ENCODE measurements at places on chromosomes 5 and 9.

- no peaks in the 10 kb centered on the region for H3K27me3 ChIP-seq
- no peak overlapping the region for H3K27ac ChIP-seq
- H3K4me3 ChIP-seq = no peak overlapping the region
- peak; percentile 32 for DNase-seq
Measured at GRCh38 chr9:69874301-69875060, 53.9 kb downstream of the CFAP95 start.

GRCh38 chr5:135599421-135600151 is 20.8 kb upstream of the CXCL14 start:
- no peaks in the 10 kb centered on the region for H3K36me3 ChIP-seq
- H3K27ac ChIP-seq = no peak overlapping the region

DNA sequence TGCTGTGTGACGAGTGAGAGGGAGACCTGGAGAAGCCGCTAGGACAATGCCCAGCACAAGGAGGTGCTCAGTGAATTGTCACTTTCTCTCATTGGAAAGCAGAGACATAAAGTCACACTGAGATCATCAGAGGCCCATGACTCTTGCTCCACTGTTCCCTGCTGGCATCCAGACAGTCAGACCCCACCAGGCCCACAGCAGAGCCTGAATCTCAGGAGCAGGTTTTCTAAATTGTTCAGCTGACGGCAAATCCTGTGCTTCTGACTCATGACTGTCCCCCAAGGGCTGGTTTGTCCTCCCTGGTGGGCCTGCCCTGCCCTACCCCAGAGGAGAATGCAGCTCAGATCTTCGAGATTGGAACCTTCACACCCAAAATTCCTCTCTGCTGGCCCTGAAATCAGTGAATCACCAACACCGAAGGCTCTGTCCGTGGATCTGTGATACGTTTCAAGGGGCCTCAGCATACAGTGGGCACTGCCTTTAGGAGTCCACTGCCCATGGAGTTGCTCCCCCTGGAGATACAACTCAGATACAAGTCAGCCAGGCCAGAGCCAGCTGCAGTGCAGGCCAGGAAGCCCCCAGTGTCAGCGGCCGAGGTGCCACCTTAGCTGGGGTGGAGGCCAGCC is 2.7 kb downstream of the PTGES start:
- no peaks in the 10 kb centered on the region for H3K36me3 ChIP-seq
- no peak for DNase-seq
- H3K27me3 ChIP-seq = no peaks in the 10 kb centered on the region
- no peak overlapping the region for H3K4me3 ChIP-seq
- H3K4me1 ChIP-seq = peaks cover 12% of the 10 kb centered on the region

DNA sequence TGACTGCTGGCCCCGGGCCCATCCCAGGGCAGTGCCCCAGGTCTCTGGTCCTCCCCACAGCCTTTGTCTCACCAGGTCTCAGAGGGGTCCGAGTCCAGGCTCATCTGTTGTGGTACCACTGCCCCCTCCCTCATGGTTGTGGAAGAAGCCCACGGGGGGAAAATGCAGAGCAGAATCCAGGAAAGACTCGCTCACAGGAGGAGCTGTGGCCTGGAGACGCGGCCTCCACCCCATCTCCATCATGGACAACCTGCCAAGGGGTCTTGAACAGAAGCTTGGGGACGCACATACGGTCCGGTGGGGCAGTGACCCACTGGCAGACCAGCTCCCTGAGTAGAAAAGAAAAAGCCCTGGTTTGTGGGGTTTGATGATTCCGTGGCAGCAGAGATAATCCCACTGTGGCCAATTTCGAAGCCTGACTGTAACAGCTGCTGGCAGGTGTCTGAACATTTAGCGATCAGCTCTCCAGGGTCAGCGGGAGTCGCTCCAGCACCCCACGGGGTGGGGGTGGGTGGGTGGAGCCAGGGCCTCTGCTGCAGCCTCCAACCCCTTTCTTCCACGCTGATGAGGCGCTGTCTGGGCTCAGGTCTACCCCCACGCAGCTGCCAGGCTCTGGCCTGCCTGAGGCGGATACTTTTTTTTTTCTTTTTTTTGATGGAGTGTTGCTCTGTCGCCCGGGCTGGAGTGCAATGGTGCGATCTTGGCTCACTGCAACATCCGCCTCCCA is 1.9 kb upstream of the GRIN1 start:
- H3K4me1 ChIP-seq = no peaks in the 10 kb centered on the region
- H3K4me3 ChIP-seq = no peak overlapping the region
- DNase-seq = no peak
- no peak overlapping the region for H3K27ac ChIP-seq

DNA sequence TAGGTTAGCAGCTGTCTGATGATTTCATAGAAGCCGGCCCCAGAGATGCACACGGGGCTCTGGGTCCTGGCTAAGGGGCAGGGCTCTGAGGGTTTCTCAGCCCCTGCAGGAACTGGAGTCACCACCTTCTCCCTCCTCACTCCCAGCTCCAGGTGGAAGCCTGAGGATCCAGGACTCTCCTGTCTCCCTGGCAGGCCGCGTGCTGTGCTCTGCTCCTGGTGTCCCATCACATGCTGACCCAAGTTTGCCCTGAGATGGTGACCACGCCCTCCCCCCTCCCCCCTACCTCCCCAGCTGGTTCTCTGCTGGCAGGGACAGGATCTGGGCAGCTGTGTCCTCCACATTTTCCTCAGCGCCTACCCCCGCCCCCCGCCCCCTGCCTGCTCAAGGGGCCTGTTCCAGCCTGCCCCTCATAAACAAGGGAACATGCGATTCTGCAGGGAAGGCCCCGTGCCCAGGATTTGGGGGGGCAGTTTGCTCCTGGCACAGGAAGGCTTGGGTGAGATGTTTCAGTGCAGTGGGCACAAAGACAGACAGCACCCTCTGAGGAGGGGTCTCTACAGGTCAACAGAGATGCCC is 87.4 kb downstream of the PSD2 start:
- peak; percentile 62 for DNase-seq
- H3K27me3 ChIP-seq = no peaks in the 10 kb centered on the region
- no peak overlapping the region for H3K27ac ChIP-seq
- no peaks in the 10 kb centered on the region for H3K36me3 ChIP-seq

- H3K4me1 ChIP-seq = no peaks in the 10 kb centered on the region
- no peaks in the 10 kb centered on the region for H3K27me3 ChIP-seq
- H3K4me3 ChIP-seq = no peak overlapping the region
- no peak overlapping the region for H3K27ac ChIP-seq
Measured at GRCh38 chr5:133108481-133108921, 56.7 kb downstream of the HSPA4 start.

DNA sequence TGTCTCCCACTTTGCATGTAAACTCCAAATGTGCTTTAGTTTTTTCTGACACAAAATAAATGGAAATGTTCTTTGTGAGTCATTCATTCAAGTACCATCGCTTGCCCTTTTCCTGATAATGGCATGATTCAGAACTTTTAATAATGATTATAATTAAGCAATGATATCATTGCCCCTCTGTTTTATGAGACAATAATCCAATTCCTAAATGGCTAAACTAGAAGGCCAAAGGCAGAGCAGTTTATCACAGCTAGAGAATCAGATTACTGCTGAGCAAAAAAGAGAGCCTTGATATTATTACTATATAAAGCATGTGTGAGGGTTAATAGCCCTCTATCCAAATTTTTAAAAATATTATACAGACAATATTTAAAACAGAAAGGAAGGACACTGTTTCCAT is 484.2 kb upstream of the PTPRD start:
- no peaks in the 10 kb centered on the region for H3K4me1 ChIP-seq
- no peak for DNase-seq
- H3K36me3 ChIP-seq = no peaks in the 10 kb centered on the region

- no peak within 1 kb of the TSS for H3K27ac ChIP-seq
- H3K4me3 ChIP-seq = peak within 1 kb of the TSS; percentile 1
- H3K27me3 ChIP-seq = no peaks in the 10 kb centered on the region
- H3K36me3 ChIP-seq = no peaks in the 10 kb centered on the region
- no peaks in the 10 kb centered on the region for H3K4me1 ChIP-seq
Measured at GRCh38 chr9:129752900-129753729, at the start of gene PTGES. PTGES (minus strand) TSS chr9:129753042; CDS start chr9:129753012, 30 bp downstream.

GRCh38 chr5:137144656-137145055 is 354.5 kb downstream of the SPOCK1 start:
- H3K36me3 ChIP-seq = no peaks in the 10 kb centered on the region
- H3K4me3 ChIP-seq = no peak overlapping the region
- DNase-seq = peak; percentile 61
- H3K27ac ChIP-seq = no peak overlapping the region

GRCh38 chr5:119318256-119318894 is 37.4 kb upstream of the TNFAIP8 start:
- no peak overlapping the region for H3K27ac ChIP-seq
- no peaks in the 10 kb centered on the region for H3K27me3 ChIP-seq
- H3K4me1 ChIP-seq = no peaks in the 10 kb centered on the region
- peak; percentile 62 for DNase-seq
- no peak overlapping the region for H3K4me3 ChIP-seq

GRCh38 chr5:16561660-16562059 is 55.1 kb downstream of the RETREG1 start:
- H3K27ac ChIP-seq = no peak overlapping the region
- H3K27me3 ChIP-seq = no peaks in the 10 kb centered on the region
- H3K4me3 ChIP-seq = no peak overlapping the region
- H3K36me3 ChIP-seq = no peaks in the 10 kb centered on the region
- no peaks in the 10 kb centered on the region for H3K4me1 ChIP-seq

DNA sequence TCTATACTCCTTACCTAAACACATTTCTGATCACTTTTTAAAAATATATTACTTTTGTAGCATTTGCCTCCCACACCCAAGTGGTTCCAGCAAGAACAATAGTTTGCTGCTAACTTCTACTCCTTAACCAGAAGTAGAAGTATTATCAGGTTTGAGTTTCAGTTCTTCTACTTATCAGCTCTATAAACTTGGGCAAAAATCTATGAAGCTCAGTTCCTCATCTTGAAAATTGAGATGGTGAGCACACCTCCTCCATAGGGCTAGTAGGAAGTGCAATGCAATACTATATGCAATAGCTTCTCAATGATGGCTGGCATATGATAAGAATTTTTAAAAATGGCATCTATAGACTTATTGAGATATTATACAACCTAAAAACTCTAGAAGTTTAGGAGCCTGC is 283.7 kb downstream of the TLR4 start:
- no peaks in the 10 kb centered on the region for H3K36me3 ChIP-seq
- no peak overlapping the region for H3K4me3 ChIP-seq
- no peaks in the 10 kb centered on the region for H3K27me3 ChIP-seq
- no peak for DNase-seq
- no peak overlapping the region for H3K27ac ChIP-seq

DNA sequence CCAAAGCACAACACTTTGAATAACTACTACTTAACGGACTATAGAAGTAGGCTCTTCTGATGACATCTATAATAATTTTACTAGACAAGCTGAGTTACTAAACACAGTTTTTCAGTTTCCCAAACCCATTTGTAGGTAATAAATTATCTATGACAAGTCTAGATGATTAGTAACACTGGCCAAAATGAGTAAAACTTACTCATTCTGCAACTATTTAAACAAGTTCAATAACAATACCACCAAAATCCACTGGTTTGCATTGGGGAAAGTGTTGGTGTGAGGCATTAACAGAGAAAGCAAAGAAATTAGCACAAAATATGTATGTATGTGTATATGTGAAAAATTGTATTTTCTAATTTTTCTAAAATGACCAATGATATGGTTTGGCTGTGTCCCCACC is 119.3 kb downstream of the NR2F1-AS1 start:
- no peak overlapping the region for H3K27ac ChIP-seq
- no peaks in the 10 kb centered on the region for H3K27me3 ChIP-seq
- DNase-seq = no peak
- no peak overlapping the region for H3K4me3 ChIP-seq
- no peaks in the 10 kb centered on the region for H3K36me3 ChIP-seq

DNA sequence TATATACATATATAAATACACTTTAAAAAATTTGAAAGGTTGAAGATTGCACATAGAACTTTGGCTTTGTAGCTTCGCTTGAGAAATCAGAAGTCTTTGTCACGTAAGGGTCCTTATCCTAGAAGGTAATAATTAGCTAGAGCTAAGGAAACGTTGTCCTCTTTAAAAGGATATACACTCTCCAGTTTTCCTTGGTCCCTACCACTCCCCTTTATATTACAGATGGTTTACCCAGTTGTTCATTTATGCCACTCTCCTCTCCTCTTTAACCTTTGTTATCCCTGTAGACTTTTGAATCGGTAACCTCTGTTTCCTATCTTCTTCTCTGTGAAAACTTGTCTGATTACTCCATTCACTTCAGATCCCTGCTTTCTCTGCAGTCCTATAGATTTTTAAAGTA is 1101.0 kb upstream of the SEMA6A start:
- H3K27me3 ChIP-seq = no peaks in the 10 kb centered on the region
- no peaks in the 10 kb centered on the region for H3K4me1 ChIP-seq
- H3K4me3 ChIP-seq = no peak overlapping the region
- no peak for DNase-seq
- no peaks in the 10 kb centered on the region for H3K36me3 ChIP-seq
- no peak overlapping the region for H3K27ac ChIP-seq

DNA sequence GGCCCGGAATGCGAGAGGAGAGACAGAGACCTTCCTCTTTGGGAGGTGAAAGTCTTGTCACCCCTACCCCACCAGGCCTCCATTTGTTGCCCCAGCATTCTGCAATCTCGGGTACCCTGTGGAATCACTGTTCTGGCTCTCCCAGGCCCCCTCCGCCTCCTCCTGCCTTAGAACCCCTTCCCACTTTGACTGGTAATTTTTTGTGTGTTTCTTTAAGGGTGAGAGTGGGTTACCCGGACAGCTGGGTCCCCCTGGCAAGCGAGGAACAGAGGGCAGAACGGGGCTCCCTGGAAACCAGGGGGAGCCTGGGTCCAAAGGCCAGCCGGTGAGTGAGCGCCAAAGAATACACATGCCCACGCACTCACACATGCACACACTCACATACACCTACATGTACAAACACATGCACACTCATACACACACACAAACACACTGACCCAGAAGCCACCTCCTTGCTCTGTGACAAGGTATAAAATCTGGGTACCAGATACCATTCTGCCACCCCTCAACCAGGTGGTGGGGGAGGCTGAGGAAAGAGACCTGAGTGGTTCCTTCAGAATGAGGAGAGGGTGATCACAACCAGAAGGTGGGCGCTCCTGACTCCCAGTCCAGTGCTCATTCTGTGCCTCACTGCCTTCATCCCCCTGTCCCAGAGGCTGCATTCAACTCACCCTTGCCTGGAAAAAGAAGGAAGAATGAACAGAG is 30.9 kb upstream of the ORM1 start:
- H3K36me3 ChIP-seq = peaks cover 9% of the 10 kb centered on the region
- peaks cover 3% of the 10 kb centered on the region for H3K4me1 ChIP-seq
- peak; percentile 28 for DNase-seq
- no peak overlapping the region for H3K4me3 ChIP-seq

Measured in kidney (tissue), 22 donors.